Neuronal stem cell (in vitro differentiated cells): ENCODE measurements at places on chromosomes 6 and 20.

- no peak for DNase-seq
These were observed 6.8 kb downstream of the DUSP15 start for GRCh38 chr20:31863296-31864085.

DNA sequence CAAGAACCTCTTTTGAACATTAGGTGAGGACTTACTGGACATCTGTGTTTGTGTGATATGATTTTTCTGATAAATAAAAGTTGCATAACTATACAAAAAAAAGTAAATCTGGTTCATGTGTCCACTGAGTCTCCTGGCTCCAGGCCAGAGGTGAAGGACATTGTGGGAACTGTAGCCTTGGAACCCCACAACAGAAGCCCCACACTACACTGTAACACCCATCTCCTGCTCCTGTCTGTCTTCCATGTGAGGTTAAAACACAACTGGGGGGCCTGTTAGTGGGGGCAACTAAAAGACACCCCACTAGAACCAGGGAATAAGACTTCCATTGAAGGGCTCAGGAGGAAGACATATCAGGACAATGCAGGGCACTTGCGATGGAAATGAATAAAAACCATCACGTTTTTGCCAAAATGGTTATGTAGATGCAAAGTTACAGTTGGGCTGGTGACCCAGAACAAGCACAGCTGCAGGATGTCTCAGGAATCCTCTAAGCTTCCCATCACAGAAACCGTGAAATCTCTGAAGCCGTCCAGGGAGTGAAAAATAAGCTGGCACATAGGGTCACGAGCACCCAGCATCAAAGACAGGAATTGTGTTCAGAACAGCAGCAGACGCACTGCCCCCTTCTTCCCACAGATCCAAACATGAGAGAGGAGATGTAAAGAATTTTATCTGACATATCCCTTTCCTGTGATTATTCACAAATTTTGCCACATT is 36.7 kb upstream of the PCSK2 start:
- DNase-seq, result no peak

- no peak for DNase-seq
These were observed 137.8 kb downstream of the BTBD9 start for GRCh38 chr6:38501931-38502330.

- DNase-seq, result no peak
These were observed 620.5 kb upstream of the CITED2 start for GRCh38 chr6:139994998-139995397.
